Smooth muscle cell of bladder (primary cell): ENCODE measurements at places on chromosomes 2 and 18. TPM values are rescaled to one million over a fixed set of nuclear protein-coding genes. Genes with fewer than 3 reads are reported as not detected.

SETBP1 gene
- total RNA-seq = 0.85 and 2.8 TPM in 2 replicates

CACNB4 gene
- 1.1 and 2.8 TPM in 2 replicates for total RNA-seq

KLHL30 gene
- total RNA-seq = 0.46 and 0.57 TPM in 2 replicates

DLGAP1 gene
- total RNA-seq = 0.09 and 0.14 TPM in 2 replicates

ANO7 gene
- total RNA-seq = 0.43 and 0.83 TPM in 2 replicates

EFEMP1 gene
- 624 and 1,445 TPM in 2 replicates for total RNA-seq

KIAA1328 gene
- 3.1 and 3.2 TPM in 2 replicates for total RNA-seq

PTMA gene
- total RNA-seq = 522 and 581 TPM in 2 replicates

RDH14 gene
- 20.2 and 26.3 TPM in 2 replicates for total RNA-seq

DCDC2C gene
- not detected in 2 replicates for total RNA-seq

UGT1A3 gene
- total RNA-seq = not detected in 2 replicates

GRHL1 gene
- total RNA-seq = 0.37 and 0.57 TPM in 2 replicates

REG1A gene
- total RNA-seq = not detected in 2 replicates

ATP6V1B1 gene
- 0.18 and 0.71 TPM in 2 replicates for total RNA-seq

TANK gene
- 61.8 and 80.9 TPM in 2 replicates for total RNA-seq

IL1RL2 gene
- 0.85 and 1.5 TPM in 2 replicates for total RNA-seq

CRIM1 gene
- total RNA-seq = 192 and 218 TPM in 2 replicates

GAL3ST2 gene
- 0.18 TPM in 1 of 2 replicates, not detected in the other for total RNA-seq

GALNT14 gene
- total RNA-seq = not detected in 2 replicates

SNED1 gene
- total RNA-seq = 12.6 and 19.5 TPM in 2 replicates

KCNG2 gene
- total RNA-seq = 1.3 and 4.7 TPM in 2 replicates

CIB4 gene
- total RNA-seq = not detected in 2 replicates

TANC1 gene
- total RNA-seq = 16.3 and 20.2 TPM in 2 replicates

CNDP2 gene
- total RNA-seq = 39.7 and 57.3 TPM in 2 replicates

CPO gene
- total RNA-seq = 0.09 TPM in 1 of 2 replicates, not detected in the other

SPR gene
- total RNA-seq = 23.5 and 36.6 TPM in 2 replicates

NR4A2 gene
- 0.09 and 1.00 TPM in 2 replicates for total RNA-seq

CCDC68 gene
- total RNA-seq = 6.9 and 27.0 TPM in 2 replicates

STARD6 gene
- not detected in 2 replicates for total RNA-seq

SP140 gene
- total RNA-seq = under 0.01 and 0.14 TPM in 2 replicates

APLF gene
- 4.8 and 7.0 TPM in 2 replicates for total RNA-seq
